Spleen (tissue), 13 donors: ENCODE measurements at places on chromosomes 3 and 15. TPM values are rescaled to one million over a fixed set of nuclear protein-coding genes. Genes with fewer than 3 reads are reported as not detected.

Gene MKRN3
- total RNA-seq = 0.60 TPM

Gene ZDHHC23
- total RNA-seq = 7.7 TPM

Gene SLC28A2
- total RNA-seq = not detected

Gene CMTM8
- total RNA-seq = 2.2 TPM

Gene PAQR9
- total RNA-seq = not detected

Gene TMEM266
- total RNA-seq = 1.6 TPM

Gene MST1R
- 1.1 TPM for total RNA-seq

Gene GOLGA6A
- total RNA-seq = not detected

Gene GOLGA8S
- total RNA-seq = 0.43 TPM

Gene TTC21A
- total RNA-seq = 17.2 TPM

Gene DUOXA1
- 0.30 TPM for total RNA-seq

Gene SPINK8
- total RNA-seq = not detected

Gene CPNE9
- total RNA-seq = not detected

Gene CLRN1
- not detected for total RNA-seq

Gene C3orf70
- 6.1 TPM for total RNA-seq

Gene STRIT1
- total RNA-seq = not detected

Gene LMAN1L
- total RNA-seq = 106 TPM

Gene C3orf20
- total RNA-seq = 0.30 TPM

Gene SLC2A2
- not detected for total RNA-seq

Gene DNAJB8
- not detected for total RNA-seq

Gene PCOLCE2
- 1.8 TPM for total RNA-seq

Gene CYP11A1
- total RNA-seq = 8.7 TPM

Gene ACAN
- 0.76 TPM for total RNA-seq

Gene TEX55
- not detected for total RNA-seq

Gene TMCO5A
- not detected for total RNA-seq

Gene MAP1A
- total RNA-seq = 2.9 TPM

Gene PLCH1
- 0.06 TPM for total RNA-seq

Gene TIPARP
- total RNA-seq = 31.3 TPM

Gene ARRDC4
- 15.6 TPM for total RNA-seq

Gene DNAJA4
- total RNA-seq = 12.7 TPM

Gene LRRC34
- total RNA-seq = 1.2 TPM

Gene SLC12A8
- total RNA-seq = 1.4 TPM

Gene CCDC174
- 26.2 TPM for total RNA-seq

Gene ALDH1A3
- 5.1 TPM for total RNA-seq

Gene ARID3B
- 16.7 TPM for total RNA-seq

Gene OCA2
- 1.2 TPM for total RNA-seq

Gene RARB
- 9.4 TPM for total RNA-seq

Gene SPTBN5
- 0.67 TPM for total RNA-seq

Gene CNTN6
- not detected for total RNA-seq

Gene ROPN1
- total RNA-seq = not detected

Gene DLL4
- 26.3 TPM for total RNA-seq

Gene KLHDC8B
- total RNA-seq = 29.2 TPM

Gene AP3B2
- 5.0 TPM for total RNA-seq

Gene GCHFR
- total RNA-seq = 14.2 TPM

Gene MB21D2
- total RNA-seq = 3.1 TPM

Gene ZBTB47
- total RNA-seq = 15.2 TPM

Gene NTRK3
- total RNA-seq = 3.0 TPM

Gene GPX1
- 356 TPM for total RNA-seq

Gene GATA2
- total RNA-seq = 19.3 TPM

Gene NPAP1
- 0.11 TPM for total RNA-seq

Gene ITIH3
- total RNA-seq = 53.7 TPM

Gene AHSG
- not detected for total RNA-seq

Gene ESYT3
- total RNA-seq = not detected

Gene ACTR8
- total RNA-seq = 28.9 TPM

Gene USP50
- 1.6 TPM for total RNA-seq

Gene DUOXA2
- total RNA-seq = not detected

Gene LRRC31
- total RNA-seq = 0.30 TPM

Gene C3orf85
- total RNA-seq = not detected

Gene CCDC39
- total RNA-seq = not detected
